Liver (tissue), 10 donors: ENCODE measurements at places on chromosomes 2 and 18.
A peak's percentile ranks its signal among the peaks of the same experiment; 100 is the strongest.

GRCh38 chr2:101012054-101012705 lies 10.1 kb downstream of the RPL31 start:
- peaks cover 6% of the 10 kb centered on the region for H3K36me3 ChIP-seq
- no peaks in the 10 kb centered on the region for H3K27me3 ChIP-seq
- H3K4me3 ChIP-seq = no peak overlapping the region
- H3K4me1 ChIP-seq = no peaks in the 10 kb centered on the region
- no peak overlapping the region for H3K27ac ChIP-seq
- no peak for DNase-seq

DNA sequence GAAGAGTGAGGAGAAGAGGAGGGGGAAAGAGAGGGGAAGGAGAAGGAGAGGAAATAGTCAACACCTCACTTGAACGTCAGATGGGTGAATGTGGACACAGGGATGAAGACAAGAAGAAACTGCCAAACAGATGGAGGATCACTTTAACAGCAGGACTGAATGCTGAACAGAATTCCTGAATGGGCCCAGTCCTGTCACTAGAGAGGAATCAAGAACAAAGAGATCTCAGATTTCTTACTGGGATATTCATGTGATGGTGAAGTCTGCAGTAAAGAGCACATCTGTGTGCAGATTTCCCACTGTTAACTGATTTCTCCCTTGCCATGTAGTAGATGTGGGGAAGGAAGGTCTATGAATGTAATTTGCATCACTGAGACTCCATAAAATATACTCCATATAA lies 135.4 kb downstream of the L3MBTL4 start:
- H3K4me3 ChIP-seq = no peak overlapping the region
- no peak overlapping the region for H3K27ac ChIP-seq
- no peak for DNase-seq
- peaks cover 2% of the 10 kb centered on the region for H3K36me3 ChIP-seq
- peaks cover 8% of the 10 kb centered on the region for H3K4me1 ChIP-seq
- H3K27me3 ChIP-seq = no peaks in the 10 kb centered on the region

GRCh38 chr2:191526536-191526935 lies 151.4 kb upstream of the NABP1 start:
- no peak for DNase-seq
- no peaks in the 10 kb centered on the region for H3K36me3 ChIP-seq
- H3K4me3 ChIP-seq = no peak overlapping the region
- no peak overlapping the region for H3K27ac ChIP-seq
- H3K4me1 ChIP-seq = no peaks in the 10 kb centered on the region

DNA sequence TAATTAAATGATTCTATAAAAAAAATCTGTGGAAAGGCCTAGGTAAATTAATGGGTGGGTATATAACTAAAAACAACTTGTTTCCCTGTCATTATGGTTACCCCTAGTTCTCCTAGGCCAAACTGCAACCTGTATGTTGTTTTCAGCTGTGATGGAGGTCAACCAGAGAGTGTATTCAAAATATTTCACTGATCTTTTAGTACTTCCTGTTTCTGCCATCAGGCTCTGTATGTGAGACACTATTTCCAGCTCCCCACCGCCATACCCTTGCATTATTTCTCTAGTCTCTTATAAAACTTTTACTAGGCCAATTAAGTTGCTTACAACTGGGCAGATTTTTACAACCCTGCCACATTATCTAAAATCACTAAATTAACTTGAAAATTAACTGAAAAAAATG lies 21.0 kb upstream of the CDKL4 start:
- DNase-seq = no peak
- no peak overlapping the region for H3K27ac ChIP-seq
- H3K36me3 ChIP-seq = peaks cover 21% of the 10 kb centered on the region
- H3K4me1 ChIP-seq = no peaks in the 10 kb centered on the region
- H3K27me3 ChIP-seq = no peaks in the 10 kb centered on the region

GRCh38 chr18:3036108-3036507 lies 23.2 kb upstream of the LPIN2 start:
- DNase-seq = no peak
- H3K27me3 ChIP-seq = no peaks in the 10 kb centered on the region
- H3K27ac ChIP-seq = no peak overlapping the region
- peaks cover 3% of the 10 kb centered on the region for H3K4me1 ChIP-seq
- H3K36me3 ChIP-seq = no peaks in the 10 kb centered on the region

DNA sequence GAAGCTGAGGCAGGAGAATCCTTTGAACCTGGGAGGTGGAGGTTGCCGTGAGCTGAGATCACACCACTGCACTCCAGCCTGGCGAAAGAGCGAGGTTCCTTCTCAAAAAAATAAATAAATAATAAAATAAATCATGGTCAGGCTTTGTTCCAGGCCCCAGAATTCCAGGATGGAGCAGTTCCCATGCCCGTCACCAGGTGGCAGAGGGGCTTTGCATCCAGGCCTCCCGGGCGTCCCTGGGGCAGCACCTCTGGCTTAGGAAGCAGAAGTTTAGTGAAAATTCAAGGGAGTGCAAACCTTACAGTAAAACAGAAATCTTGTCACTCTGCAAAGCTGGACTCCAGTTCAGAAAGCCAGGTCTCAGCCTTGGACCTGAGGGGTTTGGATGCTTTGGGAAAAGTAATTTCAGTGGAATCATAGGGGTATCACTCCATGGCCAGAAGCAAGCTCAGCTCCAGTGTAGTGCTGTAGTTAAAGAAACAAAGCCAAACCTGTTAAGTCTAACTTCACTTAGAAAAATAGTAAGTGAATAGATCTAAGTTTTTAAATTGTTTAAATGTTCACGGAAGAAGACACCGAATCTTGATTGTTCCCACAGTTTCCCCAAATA lies 512.7 kb downstream of the CMPK2 start:
- H3K4me3 ChIP-seq = no peak overlapping the region
- no peaks in the 10 kb centered on the region for H3K36me3 ChIP-seq
- H3K27me3 ChIP-seq = peaks cover 9% of the 10 kb centered on the region

- DNase-seq = no peak
- no peaks in the 10 kb centered on the region for H3K4me1 ChIP-seq
- no peak overlapping the region for H3K27ac ChIP-seq
- no peak overlapping the region for H3K4me3 ChIP-seq
- H3K27me3 ChIP-seq = no peaks in the 10 kb centered on the region
Measured at GRCh38 chr2:209191139-209191538, 232.7 kb upstream of the MAP2 start.

DNA sequence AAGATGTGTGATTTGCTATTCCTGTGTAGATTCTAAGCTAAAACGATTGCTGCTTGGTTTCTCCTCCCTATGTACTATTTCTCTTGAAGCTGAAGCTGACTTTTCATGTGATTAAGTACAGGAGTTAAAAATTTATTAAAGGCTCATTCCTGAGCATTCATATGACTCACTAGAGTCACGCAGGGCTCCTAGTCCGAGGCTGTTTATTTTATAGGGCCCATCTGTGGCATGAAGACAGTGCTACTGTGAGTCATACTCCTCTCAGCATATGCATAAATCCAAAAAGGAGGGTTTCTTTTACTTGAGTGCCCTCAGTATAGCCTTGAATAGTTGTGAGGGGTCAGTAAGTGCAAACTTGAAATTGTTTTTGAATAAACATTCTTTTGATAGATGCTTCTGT lies 378.8 kb downstream of the PTPRM start:
- no peaks in the 10 kb centered on the region for H3K4me1 ChIP-seq
- no peak overlapping the region for H3K27ac ChIP-seq
- H3K27me3 ChIP-seq = no peaks in the 10 kb centered on the region
- H3K36me3 ChIP-seq = no peaks in the 10 kb centered on the region
- H3K4me3 ChIP-seq = no peak overlapping the region

DNA sequence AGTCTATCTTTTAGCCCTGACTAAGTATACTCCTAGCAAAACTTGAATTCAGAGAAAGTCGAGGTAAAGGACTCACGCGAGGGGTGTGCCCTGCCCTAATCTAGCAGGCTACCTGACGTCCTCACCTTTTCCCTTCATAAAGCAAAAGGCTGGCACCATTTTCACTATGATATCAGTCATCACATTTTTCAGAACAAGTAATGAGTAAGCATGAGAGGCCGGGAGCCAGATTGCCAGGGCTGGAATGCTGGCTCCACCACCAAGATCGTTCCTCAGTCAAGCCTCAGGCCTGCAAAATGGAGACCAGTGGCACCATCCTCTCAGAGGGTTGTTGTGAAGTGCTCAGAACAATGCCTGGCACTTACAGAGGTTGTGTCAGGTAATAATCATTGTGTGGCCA lies 18.7 kb upstream of the NCKAP5 start:
- H3K4me3 ChIP-seq = no peak overlapping the region
- H3K36me3 ChIP-seq = no peaks in the 10 kb centered on the region
- H3K4me1 ChIP-seq = no peaks in the 10 kb centered on the region
- H3K27me3 ChIP-seq = no peaks in the 10 kb centered on the region
- DNase-seq = no peak
- no peak overlapping the region for H3K27ac ChIP-seq

- H3K27ac ChIP-seq = no peak overlapping the region
- no peak overlapping the region for H3K4me3 ChIP-seq
- H3K4me1 ChIP-seq = no peaks in the 10 kb centered on the region
- H3K36me3 ChIP-seq = no peaks in the 10 kb centered on the region
Measured at GRCh38 chr18:79847606-79848293, 50.0 kb downstream of the KCNG2 start.

DNA sequence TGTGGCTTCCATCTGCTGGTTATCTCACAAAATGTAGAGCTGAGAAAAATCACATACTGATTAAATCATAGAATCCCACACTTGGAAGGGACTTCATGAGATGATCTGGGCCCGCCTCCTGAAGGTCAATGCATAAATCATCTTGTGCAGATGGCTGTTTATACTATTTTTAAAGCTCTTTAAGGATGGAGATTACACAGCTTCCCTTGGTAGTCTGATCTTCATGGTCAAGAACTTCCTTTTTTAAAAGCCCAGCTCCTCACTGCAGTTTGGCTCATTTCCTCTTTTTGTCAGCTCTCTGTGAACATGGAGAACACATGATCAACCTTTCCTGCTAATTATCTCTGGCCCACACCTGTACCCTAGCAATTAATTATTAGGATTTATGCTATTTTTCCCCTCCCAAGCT lies 25.9 kb downstream of the GCG start:
- DNase-seq = no peak
- no peaks in the 10 kb centered on the region for H3K27me3 ChIP-seq
- H3K36me3 ChIP-seq = no peaks in the 10 kb centered on the region
- H3K4me1 ChIP-seq = no peaks in the 10 kb centered on the region
- no peak overlapping the region for H3K4me3 ChIP-seq

DNA sequence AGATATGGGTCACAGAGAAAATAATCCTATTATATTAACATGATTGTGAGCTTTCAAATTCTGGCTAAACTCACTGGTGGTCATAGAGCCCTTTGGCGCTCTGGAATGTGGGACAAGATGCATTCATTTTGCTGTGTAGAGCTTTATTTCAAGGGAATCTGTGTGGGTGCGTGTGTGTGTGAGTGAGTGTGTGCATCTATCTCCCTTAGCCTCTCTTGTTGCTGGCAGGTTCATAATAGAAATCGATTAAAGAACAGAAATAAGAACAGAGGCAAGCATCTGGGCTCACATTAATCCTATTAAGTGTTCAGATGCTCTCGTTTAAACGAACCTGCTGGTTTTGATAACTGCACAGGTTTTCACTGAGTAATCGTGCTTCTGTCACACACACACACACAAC lies 155.4 kb upstream of the PID1 start:
- no peaks in the 10 kb centered on the region for H3K36me3 ChIP-seq
- no peak for DNase-seq
- H3K27ac ChIP-seq = no peak overlapping the region
- H3K27me3 ChIP-seq = no peaks in the 10 kb centered on the region

- no peaks in the 10 kb centered on the region for H3K27me3 ChIP-seq
- H3K27ac ChIP-seq = no peak overlapping the region
- no peak overlapping the region for H3K4me3 ChIP-seq
- H3K36me3 ChIP-seq = no peaks in the 10 kb centered on the region
- H3K4me1 ChIP-seq = no peaks in the 10 kb centered on the region
Measured at GRCh38 chr2:59804732-59805131, 748.7 kb downstream of the BCL11A start.

DNA sequence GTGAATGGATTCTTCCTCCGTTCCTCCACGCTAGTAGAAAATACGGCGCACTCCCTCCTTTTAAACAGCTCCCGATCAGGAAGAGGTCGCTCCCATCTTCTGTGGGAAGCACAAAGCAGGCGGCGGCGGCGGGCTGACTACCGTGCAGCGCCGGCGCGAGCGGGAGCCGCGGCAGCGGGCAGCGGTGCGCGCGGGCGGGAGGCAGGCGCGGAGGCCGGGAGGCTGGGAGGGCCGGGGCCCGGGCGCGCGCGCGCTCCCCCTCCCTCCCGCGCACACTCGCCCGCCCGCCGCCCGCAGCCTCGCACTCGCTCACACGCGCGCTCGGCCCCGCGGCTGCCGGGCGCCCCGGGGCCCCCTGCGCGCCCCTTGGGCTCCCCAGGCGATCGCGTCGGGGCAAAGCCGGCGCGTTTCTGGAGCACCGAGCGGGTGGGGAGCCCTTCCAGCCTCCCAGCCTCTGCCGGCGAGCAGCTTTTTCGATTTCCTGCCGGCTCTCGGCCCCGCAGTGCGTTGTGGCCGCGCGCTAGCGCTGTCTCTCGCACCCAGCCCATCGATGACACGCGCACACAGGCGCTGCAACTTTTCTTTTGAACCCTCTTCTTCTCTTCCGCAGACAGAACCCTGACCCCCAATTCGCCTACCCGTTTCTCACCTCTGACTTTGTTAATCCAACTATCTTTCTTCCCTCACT lies at the start of gene SLC8A1:
Gene SLC8A1 (minus strand): TSS at position 173 of the 688 bp plus-strand sequence.
- no peak for DNase-seq
- H3K27ac ChIP-seq = peak within 1 kb of the TSS; percentile 69
- no peaks in the 10 kb centered on the region for H3K27me3 ChIP-seq
- peak within 1 kb of the TSS; percentile 47 for H3K4me3 ChIP-seq

GRCh38 chr2:71004857-71005256 lies 10.2 kb upstream of the TEX261 start:
- no peaks in the 10 kb centered on the region for H3K36me3 ChIP-seq
- H3K27ac ChIP-seq = no peak overlapping the region
- H3K27me3 ChIP-seq = no peaks in the 10 kb centered on the region
- no peak overlapping the region for H3K4me3 ChIP-seq
- peaks cover 4% of the 10 kb centered on the region for H3K4me1 ChIP-seq

GRCh38 chr18:43775591-43775990 lies 498.3 kb upstream of the SYT4 start:
- no peak overlapping the region for H3K27ac ChIP-seq
- H3K36me3 ChIP-seq = no peaks in the 10 kb centered on the region
- no peaks in the 10 kb centered on the region for H3K27me3 ChIP-seq
- H3K4me3 ChIP-seq = no peak overlapping the region

DNA sequence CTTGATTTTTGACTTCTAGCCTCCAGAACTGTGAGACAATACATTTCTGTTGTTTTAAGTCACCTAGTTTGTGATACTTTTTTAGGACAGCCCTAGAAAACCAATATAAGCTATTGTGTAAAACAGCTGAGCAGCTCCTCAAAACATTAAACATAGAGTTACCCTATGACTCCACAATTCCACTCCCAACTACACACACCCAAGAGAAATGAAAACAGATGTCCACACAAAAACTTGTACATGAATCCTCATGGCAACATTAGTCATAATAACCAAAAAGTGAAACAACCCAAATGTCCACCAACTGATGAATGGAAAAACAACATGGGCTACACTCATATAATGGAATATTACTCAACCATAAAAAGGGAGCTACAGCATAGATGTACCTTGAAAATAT lies 32.6 kb downstream of the TNS1 start:
- no peaks in the 10 kb centered on the region for H3K4me1 ChIP-seq
- H3K36me3 ChIP-seq = no peaks in the 10 kb centered on the region
- H3K4me3 ChIP-seq = no peak overlapping the region
- H3K27me3 ChIP-seq = peaks cover 2% of the 10 kb centered on the region
- no peak overlapping the region for H3K27ac ChIP-seq
- DNase-seq = no peak

- DNase-seq = no peak
- H3K4me1 ChIP-seq = no peaks in the 10 kb centered on the region
Measured at GRCh38 chr2:240347949-240348500, 87.4 kb upstream of the GPC1 start.

GRCh38 chr2:128306081-128306930 lies 12.4 kb downstream of the HS6ST1 start:
- peak; percentile 69 for DNase-seq
- no peaks in the 10 kb centered on the region for H3K36me3 ChIP-seq
- no peak overlapping the region for H3K4me3 ChIP-seq
- H3K4me1 ChIP-seq = peaks cover 53% of the 10 kb centered on the region
